Kidney glomerular epithelial cell (primary cell): ENCODE measurements at places on chromosomes 2 and 18.

DNA sequence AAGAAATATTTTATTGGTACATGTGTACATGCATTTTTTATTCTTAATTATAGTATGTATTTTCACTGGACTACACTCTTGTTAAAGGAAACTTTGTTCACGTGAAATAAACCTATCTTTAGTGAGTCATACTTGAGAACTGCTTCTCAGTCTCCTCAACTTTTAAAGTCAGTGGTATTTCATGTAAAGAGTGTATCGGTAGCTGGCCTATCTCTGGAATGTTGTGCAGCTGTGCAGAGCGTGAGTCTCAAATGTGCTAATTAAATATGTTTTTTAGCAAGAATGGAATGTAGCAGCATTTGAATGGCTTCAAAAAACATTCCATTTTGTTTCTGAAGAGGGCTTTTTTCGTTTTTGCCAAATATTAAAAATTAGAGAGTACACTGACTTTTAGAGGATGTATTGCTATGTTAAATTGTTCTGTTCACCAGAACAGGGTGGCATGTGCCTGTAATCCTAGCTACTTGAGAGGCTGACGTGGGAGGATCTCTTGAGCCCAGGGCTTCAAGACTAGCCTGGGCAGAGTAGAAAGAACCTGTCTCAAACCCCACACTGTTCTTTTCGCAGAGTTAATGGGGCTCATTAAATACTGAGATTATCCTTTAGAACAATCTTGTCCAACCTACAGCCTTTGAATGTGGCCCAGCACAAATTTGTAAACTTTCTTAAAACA is 14.3 kb downstream of the SPTBN1 start:
- no peak for DNase-seq

DNA sequence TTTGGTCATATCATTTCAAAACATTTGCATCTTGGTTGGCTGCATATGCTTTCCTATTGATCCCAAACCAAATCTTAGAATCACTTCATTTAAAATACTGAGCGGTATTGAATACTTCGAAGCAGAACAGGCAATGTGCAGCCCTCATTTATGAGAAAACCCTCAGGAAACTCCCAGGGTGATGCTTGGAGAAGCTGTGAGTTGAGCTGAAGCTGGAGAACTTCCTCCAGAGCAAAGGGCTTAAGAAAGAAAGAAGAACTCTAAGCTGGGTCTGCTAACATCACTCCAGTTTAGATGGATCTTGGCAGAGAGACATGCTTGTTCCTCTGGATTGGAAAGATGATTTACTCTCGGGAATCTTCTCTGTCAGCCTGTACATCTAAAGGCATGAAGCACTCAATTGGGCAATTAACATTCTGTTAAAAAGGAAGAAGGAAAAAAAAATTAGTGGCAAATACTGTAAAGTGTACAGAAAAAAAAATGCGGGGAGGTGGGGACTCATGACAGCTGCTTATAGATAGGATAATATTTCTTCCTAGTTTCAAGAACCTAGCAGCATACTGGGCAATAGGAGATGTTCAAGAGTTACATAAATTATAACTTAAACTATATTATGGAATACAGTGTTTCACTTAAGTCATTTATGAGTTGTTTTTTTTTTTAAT is 49.5 kb downstream of the ATIC start:
- no peak for DNase-seq

DNA sequence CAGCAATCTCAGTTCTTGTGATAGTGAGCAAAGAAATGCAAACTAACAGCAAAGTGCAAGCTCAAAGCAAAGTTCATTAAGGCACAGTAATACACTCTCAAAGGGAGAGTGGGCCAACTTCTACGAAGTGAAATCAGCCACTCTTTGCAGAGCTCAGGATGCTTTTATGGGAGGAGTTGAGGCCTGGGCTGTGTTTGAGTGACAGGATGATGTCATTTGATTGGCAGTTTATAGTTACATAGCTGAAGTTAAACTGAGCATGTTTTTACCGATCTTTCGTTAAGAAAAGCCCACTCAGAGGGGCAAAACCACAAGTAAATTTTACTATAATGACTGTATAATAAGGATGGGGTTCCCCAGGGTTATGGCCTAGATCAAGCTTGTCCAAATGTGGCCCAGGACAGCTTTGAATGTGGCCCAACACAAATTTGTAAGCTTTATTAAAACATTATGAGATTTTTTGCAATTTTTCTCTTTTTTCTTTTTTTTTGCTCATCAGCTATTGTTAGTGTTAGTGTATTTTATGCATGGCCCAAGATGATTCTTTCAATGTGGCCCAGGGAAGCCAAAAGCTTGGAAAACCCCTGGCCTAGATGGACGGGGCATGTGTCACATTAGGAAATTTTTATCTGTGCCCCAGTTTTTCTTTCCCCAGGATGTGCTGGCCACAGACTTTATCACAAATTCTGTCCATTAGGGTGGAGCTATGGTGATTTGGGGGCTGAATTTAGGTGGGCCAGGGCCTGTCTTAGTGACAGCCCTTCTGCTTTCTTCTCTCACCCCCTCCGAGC is 8.3 kb upstream of the DNAH7 start:
- no peak for DNase-seq

- no peak for DNase-seq
These were observed 249.9 kb upstream of the THUMPD2 start for GRCh38 chr2:40028792-40029488.

DNA sequence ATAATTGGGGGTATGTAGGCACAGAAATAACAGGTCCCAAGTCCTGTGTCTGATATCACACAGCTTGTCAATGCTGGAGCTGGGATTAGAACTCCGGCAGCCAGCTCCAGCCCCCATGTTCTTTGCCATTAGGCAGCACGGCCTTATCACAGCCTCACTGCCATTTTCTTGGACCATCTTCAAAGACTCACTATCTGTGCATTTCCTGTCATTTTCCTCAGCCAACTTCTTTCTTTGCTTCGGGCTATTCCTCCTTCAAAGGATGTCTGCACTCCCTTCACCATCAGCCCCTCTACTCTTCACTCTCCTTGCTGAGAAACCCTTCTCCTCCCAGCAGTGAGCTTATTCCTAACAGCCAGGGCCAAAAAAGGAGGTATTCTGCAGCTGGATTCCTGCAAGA is 139.6 kb downstream of the GALNT14 start:
- no peak for DNase-seq

DNA sequence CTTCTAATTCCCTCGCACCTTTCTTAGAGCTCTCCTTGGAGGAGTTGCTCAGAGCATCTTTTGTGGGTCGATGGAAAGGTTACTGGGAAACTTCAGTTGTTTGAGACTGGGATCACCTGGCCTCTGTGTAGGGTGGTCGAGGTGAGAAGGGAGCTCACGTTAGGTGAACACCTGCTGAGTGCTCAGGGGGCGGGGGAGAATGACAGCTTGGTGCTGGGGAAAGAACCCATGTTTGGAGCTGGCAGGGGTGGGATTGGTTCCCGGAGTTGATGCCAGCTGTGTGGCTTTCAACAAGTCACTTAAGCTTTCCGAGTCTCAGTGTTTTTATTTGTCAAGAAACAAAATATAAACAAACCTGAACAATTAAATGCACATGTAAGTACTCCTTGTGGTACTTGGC is 122.3 kb downstream of the GLI2 start:
- DNase-seq = no peak

GRCh38 chr2:218020281-218020680 is 17.5 kb upstream of the TNS1 start:
- DNase-seq = no peak

- DNase-seq = peak; percentile 43
These were observed 120.4 kb downstream of the RNF144A start for GRCh38 chr2:7037340-7038333.

DNA sequence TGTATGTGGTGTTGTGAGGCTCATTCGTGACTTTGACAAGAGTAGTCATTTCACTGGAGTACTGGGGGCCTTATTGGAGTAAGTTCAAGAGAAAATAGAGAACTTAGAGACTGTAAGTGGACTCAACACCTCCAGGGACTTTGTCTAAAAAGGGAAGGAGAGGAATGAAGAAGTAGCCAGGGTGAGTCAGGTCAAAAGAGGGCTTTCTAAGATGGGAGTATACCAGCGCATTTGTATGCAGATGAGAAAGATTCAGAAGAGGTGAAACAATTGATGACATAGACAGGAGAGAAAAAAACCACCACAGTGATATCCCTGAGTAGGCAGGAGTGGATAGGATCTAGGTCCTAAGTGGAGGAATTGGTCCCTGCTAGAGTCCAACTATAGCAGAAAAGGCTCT is 246.8 kb downstream of the IKZF2 start:
- DNase-seq = no peak

- no peak for DNase-seq
These were observed 1.2 kb upstream of the CCNT2 start for GRCh38 chr2:134917360-134917865.

DNA sequence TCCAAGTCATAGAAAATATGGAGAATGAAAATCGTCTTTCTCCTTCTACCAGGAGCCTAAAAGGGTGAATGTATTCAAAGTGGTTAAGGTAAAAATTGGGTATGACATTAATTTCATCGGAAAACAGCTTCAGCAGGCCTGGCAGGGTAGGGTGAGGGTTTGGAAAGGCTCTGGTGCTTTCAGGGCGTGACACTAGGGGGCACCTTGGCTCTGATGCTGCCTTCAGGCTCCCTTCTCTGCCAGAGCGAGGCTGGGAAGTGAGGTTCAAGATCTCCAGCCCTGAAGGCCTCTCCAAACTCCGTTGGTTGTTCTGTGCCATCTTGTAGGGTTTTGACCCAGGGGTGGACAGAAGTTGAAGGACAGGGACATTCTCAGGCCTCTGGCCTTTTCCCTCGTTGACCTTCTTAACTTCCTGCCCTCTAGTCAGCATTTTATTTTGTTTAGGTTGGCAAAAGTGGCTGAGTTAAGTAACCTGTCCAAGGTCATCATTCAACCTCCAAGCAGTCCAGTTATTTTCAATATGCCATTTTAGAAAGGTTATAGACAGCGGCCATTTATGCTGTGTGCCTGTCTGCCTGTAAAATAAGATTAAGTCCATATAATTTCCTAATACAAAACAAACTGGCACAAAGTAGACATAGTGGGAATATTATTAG is 40.3 kb downstream of the EML6 start:
- no peak for DNase-seq
